Activated CD4-positive, alpha-beta T cell treated with anti-CD3 and anti-CD28 coated beads for 36 hours (primary cell): ENCODE measurements at places on chromosomes 11 and 22. TPM values are rescaled to one million over a fixed set of nuclear protein-coding genes. Genes with fewer than 3 reads are reported as not detected.

Gene MMP27
- not detected for total RNA-seq

Gene PGM2L1
- 8.8 TPM for total RNA-seq

Gene KCNJ5
- not detected for total RNA-seq

GRCh38 chr11:79440571-79441460 lies at the start of gene TENM4:
TENM4 (minus strand) TSS chr11:79441030; CDS start chr11:79069944, 371,086 bp downstream.
- H3K27ac ChIP-seq: no peak within 1 kb of the TSS
- H3K4me3 ChIP-seq: peak within 1 kb of the TSS; percentile 1
- peaks cover 15% of the 10 kb centered on the region for H3K4me1 ChIP-seq
- H3K27me3 ChIP-seq: peaks cover 50% of the 10 kb centered on the region

DNA sequence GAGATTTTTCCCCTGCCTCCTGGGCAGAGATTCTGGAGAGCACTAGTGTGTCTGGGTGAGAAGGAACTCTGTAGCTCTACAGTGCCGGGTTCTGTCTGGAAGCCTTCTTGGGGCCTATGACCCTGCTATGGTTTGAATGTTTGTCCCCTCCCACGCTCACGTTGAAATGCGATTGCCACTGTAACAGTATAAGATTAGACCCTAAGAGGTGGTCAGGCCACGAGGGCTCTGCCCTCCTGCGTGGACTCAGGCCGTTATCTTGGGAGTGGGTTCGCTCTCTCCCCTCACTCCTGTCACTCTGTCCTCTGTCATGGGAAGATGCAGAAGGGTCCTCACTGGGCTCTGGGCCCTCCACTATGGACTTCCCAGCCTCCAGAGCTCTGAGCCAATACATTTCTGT lies 3.5 kb downstream of the AP5B1 start:
- H3K4me1 ChIP-seq: peaks cover 27% of the 10 kb centered on the region
- no peaks in the 10 kb centered on the region for H3K27me3 ChIP-seq
- no peak overlapping the region for H3K4me3 ChIP-seq

- no peak overlapping the region for H3K4me3 ChIP-seq
- no peak for DNase-seq
- H3K27ac ChIP-seq: peak overlapping the region; percentile 51
- no peaks in the 10 kb centered on the region for H3K27me3 ChIP-seq
- H3K36me3 ChIP-seq: peaks cover 41% of the 10 kb centered on the region
- peaks cover 75% of the 10 kb centered on the region for H3K4me1 ChIP-seq
Measured at GRCh38 chr11:12139144-12139881, 28.9 kb downstream of the MICAL2 start.

- no peak for DNase-seq
- no peaks in the 10 kb centered on the region for H3K4me1 ChIP-seq
- H3K27me3 ChIP-seq: peaks cover 2% of the 10 kb centered on the region
- no peak overlapping the region for H3K27ac ChIP-seq
Measured at GRCh38 chr11:113124006-113124405, 162.8 kb downstream of the NCAM1 start.

GRCh38 chr11:101862391-101863233 lies 52.2 kb upstream of the CEP126 start:
- H3K27ac ChIP-seq: no peak overlapping the region
- DNase-seq: no peak
- H3K36me3 ChIP-seq: no peaks in the 10 kb centered on the region
- H3K27me3 ChIP-seq: peaks cover 11% of the 10 kb centered on the region

DNA sequence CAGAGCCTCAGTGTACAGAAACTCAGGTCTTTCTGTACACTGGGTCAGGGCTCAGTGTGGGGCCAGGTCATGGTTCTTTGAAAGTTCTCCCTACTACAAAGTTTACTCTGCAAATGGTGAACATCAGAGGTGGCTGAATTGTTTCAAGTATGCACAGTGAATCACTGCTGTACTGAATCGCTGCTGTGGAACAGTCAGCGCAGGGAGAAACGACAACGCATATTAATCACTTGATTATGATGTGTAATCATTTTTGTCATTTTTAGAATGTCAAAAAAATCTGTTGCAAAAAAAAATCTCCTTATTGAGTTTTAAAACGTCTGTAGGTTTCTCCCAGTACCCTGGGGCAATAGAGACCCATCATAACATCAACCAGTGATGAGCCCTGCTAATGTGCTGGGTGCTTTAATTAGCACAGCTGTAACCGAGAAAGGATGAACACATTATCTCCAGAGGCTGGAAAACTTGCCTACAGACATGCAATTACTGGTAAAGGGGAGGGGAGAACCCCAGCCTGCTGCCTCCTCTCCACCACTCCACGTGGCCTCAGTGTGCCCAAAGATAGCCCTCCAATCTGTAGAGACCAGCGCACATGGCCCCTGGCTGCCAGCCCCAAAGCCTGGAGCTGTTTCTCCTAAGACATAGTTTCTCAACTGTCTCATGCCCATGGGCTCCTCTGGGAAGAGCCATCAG lies 12.8 kb downstream of the ARRB1 start:
- H3K27me3 ChIP-seq: no peaks in the 10 kb centered on the region
- H3K4me1 ChIP-seq: peaks cover 87% of the 10 kb centered on the region
- H3K36me3 ChIP-seq: peaks cover 2% of the 10 kb centered on the region
- peak overlapping the region; percentile 83 for H3K27ac ChIP-seq
- H3K4me3 ChIP-seq: peak overlapping the region; percentile 11
